ENCODE measurements at places on chromosomes 4 and X.

DNA sequence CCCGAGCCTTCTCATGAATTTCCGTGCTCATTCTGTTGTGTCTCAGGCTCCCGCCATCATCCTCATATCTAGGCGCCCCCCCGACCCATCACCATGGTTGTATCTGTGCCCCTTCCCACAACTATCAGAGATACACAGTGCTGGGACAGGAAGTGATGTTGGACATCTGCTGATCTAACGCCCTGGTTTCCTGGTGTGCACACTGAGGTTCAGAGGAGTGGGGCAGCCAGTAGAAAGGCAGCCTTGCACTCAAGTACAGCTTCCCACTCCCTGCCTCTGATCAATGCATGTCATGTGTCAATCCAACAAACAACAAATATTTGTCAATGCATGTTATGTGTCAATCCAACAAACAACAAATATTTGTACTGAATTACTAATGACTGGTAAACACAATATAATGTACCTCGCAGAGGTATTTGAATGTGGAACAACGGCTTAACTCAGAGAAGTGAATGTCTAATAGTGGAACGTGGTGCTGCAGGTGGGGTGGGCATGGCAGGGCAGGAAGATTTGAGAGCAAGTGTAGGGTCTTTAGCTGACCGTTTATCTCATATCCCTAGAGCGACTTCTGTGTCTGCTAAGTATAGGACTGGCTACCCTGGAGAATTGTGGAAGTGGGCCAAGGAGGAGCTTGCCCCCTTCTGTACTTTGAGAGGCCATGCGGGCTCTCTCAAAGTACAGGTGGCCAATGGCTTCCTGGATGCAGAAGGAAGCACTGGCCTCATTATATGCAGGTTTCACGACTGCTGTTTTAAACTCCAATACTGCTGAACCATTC is 10.3 kb upstream of the SEL1L3 start:
- no peak for DNase-seq

DNA sequence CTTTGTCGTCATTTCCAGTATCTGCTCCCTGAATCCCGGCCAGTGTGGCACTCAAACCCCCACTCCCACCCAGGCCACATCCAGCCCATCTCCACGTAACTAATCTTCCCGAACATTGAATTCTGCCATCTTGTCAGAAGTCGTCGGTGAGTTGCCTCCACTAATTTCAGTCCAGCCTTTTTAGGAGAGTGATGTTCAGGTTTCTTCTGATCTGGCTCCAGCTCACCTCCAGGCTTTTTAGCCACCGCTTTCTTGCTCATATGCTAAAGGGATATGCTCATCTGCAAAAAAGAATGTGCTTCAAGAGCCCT is 1.3 kb downstream of the TMEM165 start:
- DNase-seq = peak; percentile 21

GRCh38 chrX:40268188-40268520 is 170.4 kb upstream of the BCOR start:
- no peak for DNase-seq

DNA sequence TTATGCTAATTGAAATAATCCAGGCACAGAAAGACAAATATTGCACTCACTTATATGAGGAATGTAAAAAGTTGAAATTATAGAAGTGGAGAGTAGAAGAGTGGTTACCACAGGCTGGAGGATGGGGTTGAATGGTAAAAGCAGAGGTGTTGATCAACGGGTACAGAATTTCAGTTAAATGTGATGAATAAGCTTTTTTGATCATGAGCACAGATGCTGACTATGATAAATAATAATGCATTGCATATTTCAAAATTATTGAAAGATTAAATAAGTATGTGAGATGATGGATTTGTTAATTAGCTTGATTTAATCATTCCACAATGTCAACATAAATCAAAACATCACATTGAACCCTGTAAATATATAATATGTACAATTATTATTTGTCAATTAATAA is 213.1 kb downstream of the DCAF12L2 start:
- no peak for DNase-seq

- DNase-seq = no peak
Observed at GRCh38 chr4:16663307-16663706, 235.1 kb downstream of the LDB2 start.

GRCh38 chr4:121168446-121169281 is 4.5 kb upstream of the TNIP3 start:
- DNase-seq = no peak

DNA sequence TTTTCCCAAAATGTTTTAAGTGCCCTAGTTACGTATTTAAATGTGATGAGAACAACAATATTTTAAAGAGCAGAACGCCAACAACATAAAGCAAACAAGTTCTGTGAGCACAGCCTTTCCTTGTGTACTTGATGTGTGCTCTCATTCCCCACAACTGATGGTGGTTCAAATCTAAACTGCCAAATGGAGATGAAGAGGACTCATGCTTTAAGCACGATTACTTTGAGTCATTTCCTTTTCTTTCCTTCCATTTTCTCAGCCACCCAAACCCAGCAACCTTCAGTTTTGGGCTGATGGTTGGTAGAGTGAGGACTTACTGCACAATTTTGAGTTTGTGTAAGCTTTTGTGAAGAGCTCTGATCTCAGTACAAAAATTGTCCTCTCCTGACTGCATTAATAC is 1.7 kb downstream of the NSD2 start:
- no peak for DNase-seq

- DNase-seq = no peak
Observed at GRCh38 chr4:113483131-113483530, 278.4 kb downstream of the CAMK2D start.
